ENCODE measurements at places on chromosomes 6 and 20.

GRCh38 chr6:139547122-139547776 lies 172.8 kb upstream of the CITED2 start:
- DNase-seq: no peak

- no peak for DNase-seq
Observed at GRCh38 chr6:17863901-17864754, 123.3 kb downstream of the KIF13A start.

DNA sequence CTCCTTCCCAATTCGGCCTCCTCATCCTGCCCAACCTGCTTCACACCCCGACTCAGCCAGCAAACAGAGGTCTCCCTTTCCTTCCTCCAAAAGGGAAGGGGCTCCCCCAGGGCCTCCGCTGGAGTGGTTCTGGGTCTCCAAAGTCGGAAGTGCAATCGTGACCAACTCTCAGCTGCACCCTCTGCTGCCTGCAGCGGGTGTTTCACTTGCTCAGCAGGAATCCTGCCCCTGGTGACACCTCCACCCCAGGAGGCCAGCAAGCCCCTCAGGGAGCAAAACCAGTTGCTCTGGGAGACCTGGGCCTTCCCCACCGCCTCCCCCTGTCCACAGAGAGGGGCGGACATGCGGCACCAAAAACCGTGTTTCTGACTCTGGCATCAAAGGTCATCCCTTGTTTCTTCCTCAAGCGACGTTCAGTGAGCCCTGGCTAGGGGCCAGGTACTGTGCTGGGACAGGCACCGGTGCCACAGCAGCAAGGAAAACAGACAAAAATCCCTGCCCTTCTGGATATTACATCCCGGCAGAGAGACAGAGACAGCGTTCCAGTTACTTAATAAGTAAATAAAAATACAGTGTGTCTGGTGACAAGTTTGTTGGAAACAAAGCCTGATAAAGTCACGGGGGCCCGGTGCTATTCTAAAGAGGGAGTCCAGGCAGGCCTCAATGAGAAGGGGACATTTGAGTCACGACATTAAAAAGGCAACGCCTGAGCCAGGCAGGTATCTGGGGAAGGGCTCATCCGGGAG lies 219.0 kb downstream of the BMP7 start:
- DNase-seq: no peak

DNA sequence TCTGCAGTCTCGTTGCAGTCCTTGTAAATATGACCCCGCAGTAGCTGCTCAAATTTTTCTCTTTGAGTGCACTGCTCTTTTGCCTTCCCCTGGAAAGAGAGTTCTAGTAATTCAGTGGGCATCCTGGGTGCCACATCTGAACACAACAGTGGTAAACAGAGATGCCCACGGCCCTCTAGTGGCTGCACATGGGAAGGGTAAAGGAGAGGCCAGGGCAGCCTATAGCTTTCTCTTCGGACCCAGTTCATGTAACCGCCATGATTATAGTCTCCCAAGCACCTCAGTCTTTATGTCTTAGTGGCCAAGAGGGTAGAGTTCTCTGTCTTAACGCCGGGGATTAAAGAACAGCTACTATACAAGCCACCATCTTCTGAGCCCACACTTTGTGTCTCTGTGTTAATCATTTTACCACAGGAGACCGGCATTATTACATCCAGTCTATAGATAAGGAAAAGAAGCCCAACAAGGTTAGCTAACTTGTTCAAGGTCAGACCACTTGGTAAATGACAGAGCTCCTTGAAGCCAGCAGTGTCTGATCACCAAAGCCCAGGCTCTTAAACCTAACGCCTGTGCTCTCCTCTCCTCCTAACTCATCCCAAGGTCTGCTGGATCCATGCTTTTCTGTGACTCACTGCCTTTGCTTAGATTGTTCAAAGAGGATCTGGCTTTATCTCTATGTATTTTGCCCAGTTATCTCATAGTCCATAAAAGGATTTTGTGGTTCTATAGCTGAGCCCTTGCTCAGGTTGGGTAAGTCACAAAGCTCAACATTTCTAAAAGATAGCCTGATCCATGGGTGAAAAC lies 81.8 kb downstream of the ISM1 start:
- no peak for DNase-seq

GRCh38 chr6:122098201-122098678 lies 301.2 kb upstream of the HSF2 start:
- no peak for DNase-seq

DNA sequence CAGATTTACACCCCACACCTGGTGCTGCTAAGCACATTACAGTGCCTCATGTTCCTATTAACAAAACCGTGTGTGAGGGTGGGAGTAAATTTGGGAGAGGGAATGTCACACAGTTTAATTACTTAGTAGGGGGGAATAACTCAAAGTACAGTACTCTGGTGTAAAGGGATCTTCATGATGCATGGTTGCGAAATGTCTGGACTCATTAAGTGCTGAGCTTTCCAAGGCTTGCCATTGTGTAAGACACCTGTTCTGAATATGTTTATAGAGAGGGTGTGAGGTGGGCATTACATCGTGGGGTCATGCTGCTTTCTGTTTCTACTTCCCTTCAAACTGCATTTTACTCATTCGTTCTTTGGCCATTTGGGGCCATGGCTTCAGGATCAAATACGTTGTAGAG lies 181.2 kb downstream of the ADGRG6 start:
- no peak for DNase-seq

DNA sequence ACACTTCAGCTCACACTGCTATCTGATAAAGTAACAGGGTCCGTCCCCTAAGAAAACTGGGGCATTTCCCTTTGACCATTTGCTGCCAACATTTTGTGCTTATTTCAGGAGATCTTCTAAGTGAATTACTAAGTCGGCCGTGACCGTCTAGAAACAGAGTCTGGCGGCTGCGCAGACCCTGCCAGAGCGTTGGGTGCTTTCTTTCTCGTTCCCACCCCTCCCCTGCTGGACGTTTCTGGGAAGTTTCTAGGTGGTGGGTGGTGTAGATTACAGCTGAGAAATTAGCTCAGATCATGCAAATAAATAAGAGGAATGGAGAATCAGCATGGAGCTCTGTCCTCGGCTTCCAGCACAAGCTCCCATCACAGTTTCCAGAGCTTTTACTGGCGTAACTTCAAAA lies 128.1 kb downstream of the MYLK4 start:
- DNase-seq: no peak

DNA sequence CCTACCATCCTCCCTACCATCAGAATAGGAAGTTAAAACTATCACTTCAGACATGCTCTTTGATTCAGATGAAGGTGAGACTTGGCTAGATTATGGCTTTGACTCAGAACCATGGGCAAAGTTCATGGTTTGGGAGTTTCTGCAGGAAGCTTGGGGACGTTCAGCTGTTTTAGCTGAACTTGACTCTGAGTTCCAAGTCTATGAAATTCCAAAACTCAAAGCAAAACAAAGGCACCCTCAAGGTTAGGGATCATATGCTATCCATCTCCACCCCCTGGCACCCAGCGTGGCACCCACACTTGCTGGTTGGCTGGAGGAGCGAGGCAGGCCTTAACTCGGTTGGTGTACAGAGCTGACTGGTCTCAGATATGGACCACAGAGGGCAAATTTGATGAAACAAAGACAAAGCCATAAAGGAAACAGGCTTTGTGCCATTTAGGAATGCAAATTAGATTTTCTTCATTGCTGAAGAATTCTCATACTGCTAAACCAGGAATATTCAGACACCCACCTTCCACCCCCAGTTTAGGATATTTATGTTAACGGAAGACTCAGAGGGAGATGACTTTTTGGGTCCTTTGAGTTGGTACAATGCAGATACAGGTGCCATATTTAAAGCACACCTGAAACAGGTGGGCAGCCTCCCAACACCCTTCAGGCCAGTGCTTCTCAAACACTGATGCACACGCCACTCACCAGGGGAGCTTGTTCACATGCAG lies 88.4 kb upstream of the SLC22A16 start:
- DNase-seq: no peak

DNA sequence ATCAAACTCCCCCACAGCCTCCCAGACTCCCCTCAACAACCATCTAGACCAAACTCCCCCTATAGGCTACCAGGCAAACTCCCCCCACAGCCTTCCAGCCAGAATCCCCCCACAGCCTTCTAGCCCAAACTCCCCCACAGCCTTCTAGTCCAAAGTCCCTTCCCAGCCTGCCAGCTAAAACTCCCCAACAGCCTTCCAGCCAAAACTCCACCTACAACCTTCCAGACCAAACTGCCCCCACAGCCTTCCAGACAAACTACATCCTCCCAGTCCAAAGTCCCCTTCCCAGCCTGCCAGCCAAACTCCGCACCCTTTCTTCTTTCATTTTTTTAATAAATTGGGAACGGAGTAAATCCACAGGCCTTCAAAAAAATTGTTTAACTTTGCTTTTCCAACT lies 37.4 kb upstream of the SYNDIG1 start:
- DNase-seq: no peak

- no peak for DNase-seq
Observed at GRCh38 chr20:37837924-37838323, 65.0 kb upstream of the VSTM2L start.

All from GM12892 (cell line).